ENCODE measurements at places on chromosomes 7 and 10. TPM values are rescaled to one million over a fixed set of nuclear protein-coding genes. Genes with fewer than 3 reads are reported as not detected.

GRCh38 chr7:150962553-150963399, 15.3 kb downstream of the KCNH2 start:
- DNase-seq, result peak; percentile 83

- DNase-seq, result peak; percentile 33
These were observed 22.8 kb upstream of the ANKRD2 start for GRCh38 chr10:97549587-97550322.

- no peak for DNase-seq
These were observed 21.6 kb upstream of the CSGALNACT2 start for GRCh38 chr10:43116596-43116995.

GRCh38 chr10:121260377-121260776, 337.9 kb downstream of the FGFR2 start:
- DNase-seq, result no peak

DNA sequence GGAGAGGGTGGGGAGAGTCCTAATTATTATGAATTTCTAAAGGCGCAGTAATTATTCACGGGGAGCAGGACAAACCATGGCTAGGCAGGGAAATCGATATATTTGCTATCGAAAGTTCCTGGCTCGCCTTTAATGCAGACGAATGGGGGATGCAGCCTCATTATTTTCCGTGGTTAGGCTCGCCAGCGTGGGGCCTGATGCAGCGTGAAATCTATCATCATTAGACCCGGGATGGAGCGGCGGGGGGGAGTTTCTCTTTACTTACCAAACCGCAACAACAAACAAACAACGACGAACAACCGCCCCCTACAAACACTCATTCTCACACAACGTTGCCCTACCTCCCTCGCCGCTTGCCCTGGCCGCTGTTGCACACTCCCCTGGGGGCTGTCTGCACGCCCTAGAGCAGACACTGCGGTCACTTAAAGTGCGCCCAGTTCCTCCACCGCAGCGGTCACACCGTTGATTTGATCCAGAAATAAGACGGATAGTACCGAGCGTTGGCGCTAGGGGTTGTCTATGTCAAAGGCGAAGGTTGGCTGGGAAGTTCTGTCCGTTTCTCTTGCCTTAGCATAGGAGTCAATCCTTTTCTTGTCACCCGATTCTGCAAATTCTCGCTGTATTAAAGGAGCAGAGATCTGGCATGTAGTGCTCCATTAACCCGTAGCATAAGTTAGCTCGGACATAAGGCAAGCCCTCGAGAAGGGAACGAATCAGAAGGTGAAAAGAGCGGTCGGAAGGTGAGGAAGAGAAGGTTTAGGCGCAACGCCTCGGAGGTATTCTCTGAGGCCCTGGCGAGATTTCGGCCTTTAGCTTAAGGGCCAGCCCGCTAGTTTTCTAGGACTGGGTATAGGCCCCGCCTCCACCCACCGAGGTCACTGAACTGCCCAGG, 10.4 kb downstream of the NXPH1 start:
- peak; percentile 75 for DNase-seq

GRCh38 chr7:78220754-78221153, 422.2 kb downstream of the PHTF2 start:
- no peak for DNase-seq

GRCh38 chr10:34698979-34699378, 116.1 kb downstream of the PARD3 start:
- DNase-seq, result no peak

GRCh38 chr10:123746942-123747341, 80.8 kb downstream of the GPR26 start:
- peak; percentile 38 for DNase-seq

DNA sequence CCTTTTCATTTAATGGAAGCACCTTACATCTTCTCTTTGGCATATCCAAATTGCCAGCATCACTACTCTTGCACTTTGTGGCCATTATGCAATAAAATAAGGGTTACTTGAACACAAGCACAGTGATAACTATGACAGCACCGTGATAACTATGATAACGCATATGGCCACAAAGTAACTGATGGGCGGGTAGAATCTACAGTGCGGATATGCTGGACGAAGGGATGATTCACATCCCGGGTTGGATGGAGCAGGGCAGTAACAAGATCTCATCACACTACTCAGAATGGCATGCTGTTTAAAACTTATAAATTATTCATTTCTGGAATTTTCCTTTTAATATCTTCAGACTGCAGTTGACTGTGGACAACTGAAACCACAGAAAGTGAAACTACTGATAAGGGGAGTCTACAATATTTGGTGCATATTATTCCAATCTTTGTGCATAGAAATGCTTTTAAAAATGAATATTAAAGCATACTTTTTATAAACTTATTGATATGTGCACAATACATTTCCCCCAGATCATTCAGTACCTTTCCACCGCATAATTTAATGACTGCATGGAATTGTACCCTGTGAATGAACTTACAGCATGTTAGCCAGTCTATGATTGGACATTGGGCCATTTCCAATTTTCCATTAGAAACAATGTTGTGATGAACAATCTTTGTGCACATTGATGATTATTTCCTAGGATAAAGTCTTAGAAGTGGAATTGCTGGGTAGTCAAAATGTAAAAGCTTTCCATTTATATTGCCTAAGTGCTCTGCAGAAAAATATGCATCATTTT, 136.4 kb downstream of the WNT2 start:
- DNase-seq, result no peak

DNA sequence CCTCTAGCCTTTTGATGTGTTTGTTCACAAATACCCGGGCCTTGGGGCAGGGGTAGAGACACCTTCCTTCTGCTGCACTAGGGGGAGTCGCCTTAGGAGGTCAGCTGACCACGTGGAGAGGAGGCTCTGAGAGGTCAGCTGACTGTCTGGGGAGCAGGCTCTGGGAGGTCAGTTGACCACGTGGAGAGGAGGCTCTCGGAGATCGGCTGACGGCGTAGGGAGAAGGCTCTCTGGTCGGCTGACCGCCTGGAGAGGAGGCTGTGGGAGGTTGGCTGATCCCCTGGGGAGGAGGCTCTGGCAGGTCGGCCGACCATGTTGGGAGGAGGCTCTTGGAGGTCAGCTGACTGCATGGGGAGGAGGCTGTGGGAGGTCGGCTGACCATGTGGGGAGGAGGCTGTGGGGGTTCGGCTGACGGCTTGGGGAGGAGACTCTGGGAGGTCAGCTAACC, 59.6 kb upstream of the LYZL1 start:
- no peak for DNase-seq

GRCh38 chr10:97138846-97139245, 46.9 kb downstream of the SLIT1 start:
- DNase-seq, result no peak

DNA sequence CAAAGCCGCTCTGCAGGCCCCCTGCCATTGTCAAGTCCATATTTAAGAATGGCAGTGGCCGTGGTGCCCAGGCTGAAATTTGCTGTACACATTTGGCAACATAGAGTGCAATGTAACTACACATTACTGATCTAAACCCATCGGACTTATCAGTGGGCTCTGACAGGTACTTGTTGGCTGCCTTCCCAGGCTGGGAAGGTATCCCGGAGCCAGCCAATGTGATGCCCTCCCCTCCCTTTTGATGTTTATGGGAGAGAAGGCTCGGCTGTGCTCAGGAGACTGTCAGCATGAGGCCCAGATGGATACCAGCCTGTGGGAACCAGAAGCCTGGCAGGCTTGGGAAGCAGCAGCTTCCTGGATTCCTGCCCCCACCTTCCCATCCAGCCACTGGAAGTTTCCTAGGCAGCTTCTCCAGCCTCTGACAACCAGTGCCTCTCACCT, 146.1 kb upstream of the TCF7L2 start:
- no peak for DNase-seq

DNA sequence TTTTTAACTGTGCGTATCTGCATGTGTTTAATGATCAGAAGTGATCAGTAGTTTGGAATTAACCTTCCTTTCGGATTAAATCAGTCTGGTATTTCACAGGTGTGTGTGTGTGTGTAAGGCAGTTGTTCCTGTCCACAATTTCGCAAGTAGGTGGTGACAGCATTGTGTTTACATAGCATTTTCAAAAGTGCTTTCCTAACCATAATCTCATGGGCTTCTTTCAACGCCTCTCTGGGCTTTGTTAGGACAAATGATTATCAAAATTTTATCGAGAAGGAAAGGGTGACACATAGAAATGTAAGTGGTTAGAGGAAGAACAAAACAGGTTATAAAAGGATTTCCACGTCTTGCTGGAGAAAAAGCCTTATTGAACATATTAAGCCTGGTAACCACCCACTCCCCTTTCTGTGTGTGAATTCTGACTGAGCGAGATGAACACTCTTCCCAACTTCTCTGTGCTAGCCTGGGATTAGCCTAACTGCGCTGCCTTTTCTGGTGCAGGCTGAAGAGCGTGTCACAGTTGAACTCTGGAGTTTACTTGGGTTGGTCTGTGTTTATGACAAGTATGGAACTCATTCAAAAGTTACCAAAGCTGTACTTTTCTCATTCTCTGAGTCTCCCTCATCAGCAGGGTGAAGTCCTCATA, 292.3 kb upstream of the PITRM1 start:
- DNase-seq, result no peak

- no peak for DNase-seq
These were observed 78.2 kb downstream of the AKR1C4 start for GRCh38 chr10:5274795-5275194.

DNA sequence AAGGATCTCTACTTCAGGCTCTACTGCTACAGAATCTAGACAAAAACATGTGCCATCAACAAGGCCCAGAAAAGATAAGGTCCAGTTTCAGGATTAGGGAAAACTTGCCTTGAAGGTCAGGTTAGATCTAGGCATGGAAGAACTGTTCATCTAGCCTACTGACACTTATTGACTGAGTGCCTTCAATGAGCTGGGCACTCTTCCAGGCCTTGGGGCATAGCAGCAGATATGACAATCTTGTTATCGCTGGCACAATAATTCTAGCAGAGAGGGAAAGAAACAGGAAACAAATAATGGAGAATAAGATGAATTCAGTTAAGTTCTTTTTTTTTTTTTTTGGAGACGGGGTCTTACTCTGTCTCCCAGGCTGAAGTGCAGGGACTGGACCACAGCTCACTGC, 71.6 kb downstream of the ADCYAP1R1 start:
- no peak for DNase-seq

- no peak for DNase-seq
These were observed 115.1 kb downstream of the RNF216 start for GRCh38 chr7:5666361-5666760.

DNA sequence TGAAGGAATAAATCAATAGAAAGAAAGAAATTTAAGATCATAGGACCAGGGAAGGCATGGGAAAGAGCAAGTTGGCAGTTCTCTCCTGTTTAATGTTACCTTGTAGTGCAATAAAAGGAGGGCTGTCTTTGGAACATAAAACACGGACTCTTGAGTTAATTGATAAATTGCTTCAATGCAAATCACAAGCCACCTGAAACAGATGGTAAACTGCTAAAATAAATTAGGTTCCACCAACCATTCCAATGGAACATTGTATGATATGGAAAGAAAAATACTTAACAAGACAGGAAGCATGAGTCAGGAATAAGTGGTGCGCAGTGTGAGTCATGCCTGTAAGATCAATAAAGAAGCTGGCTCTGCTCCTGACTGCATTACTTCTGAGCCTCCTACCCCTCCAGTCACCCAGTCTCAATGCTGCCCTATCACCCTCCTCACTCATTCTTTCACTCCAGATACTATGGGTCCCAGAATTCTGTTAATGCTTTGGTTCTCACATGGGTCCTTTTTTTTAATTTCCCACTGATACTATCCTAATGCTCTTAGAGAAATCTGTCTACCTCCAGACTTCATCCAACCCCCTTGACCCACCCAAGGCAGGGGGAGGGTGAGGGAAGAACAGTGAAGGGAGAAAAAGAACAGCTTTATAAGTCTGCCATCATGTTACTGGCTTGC, 78.9 kb downstream of the LRRC17 start:
- DNase-seq, result no peak

The SLC25A28 gene
- 18.2 TPM for total RNA-seq

The IKZF1 gene
- 1.9 TPM for total RNA-seq

The ARID5B gene
- total RNA-seq, result 1.2 TPM

The WDR11 gene
- total RNA-seq, result 43.3 TPM

The PPP1R3C gene
- total RNA-seq, result 2.8 TPM

The ATE1 gene
- total RNA-seq, result 20.5 TPM

The ABCB4 gene
- 1.1 TPM for total RNA-seq

The WDFY4 gene
- total RNA-seq, result 0.25 TPM

The ANKRD2 gene
- not detected for total RNA-seq
